Head of caudate nucleus (tissue), 42 donors: ENCODE measurements at places on chromosomes 3 and 15.

DNA sequence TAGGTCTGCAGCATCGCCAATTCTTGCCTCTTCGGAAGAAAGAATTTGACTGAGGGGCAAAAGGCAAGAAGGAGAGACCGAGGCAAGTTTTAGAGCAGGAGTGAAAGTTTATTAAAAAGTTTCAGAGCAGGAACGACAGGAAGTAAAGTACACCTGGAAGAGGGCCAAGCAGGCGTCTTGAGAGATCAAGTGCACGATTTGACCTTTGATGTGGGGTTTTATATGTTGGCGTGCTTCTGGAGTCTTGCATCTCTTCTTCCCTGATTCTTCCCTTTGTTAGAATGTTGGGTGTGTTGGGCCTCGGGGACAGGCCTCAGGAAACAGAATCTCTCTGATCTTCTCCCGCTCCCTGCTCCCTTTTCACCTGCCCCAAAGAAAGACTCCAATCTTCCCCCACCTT lies 40.6 kb upstream of the FLNB start:
- DNase-seq: no peak

GRCh38 chr3:133958071-133958805 lies 62.6 kb upstream of the RAB6B start:
- no peak for DNase-seq

- no peak for DNase-seq
These were observed 461.4 kb downstream of the DIPK2A start for GRCh38 chr3:144433006-144433405.

GRCh38 chr15:55694652-55695150 lies 48.3 kb downstream of the PRTG start:
- DNase-seq: no peak

DNA sequence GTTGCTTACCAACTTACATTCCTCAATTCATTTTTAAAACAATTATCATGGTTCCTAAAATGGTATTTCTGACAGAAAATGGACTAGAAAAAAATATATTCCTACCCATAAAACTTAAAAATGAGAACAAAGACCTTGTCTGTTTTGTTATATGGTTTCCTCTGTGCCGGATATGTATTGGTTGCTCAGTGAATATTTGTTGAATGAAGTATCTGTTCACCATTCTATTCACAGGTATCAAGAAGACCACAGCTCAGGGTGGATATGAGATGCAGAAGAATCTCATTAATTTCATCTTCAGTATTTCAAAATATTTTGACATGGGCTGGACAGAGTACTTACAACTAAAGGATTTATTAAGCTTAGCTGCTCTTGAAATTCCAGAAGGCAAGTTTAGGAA lies 58.1 kb downstream of the TUSC7 start:
- no peak for DNase-seq

DNA sequence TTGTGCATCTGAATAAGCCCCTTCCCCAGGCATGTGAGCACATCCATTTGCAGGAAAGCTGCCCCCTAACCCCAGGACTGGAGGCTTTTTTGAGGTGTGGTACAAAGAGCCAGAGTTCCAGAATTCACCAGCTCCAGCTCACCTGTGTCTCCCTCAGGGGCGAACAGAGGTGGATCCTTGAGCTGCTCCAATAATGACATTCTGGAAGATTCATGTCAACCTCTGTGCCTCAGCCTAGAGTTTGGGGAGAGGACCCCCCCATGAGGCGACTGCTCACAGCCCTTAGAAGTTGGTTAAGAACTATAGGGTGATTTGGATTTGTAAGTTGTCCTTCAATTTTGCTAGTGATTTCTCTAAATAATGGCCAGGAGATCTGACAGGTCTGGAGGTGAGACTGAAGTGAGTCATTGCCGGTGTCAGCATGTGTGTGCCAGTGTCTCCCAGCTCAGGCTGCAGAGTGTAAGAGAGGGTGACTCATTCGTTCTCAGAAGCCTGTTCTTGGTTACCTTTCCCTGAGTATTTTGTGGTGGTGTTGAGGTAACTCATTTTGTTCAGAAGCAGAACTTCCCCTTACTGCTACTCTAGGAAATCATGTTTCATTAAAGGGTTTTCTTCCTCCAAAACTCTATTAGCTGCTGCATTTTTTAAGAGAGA lies 136.9 kb upstream of the TOPAZ1 start:
- DNase-seq: peak; percentile 50

DNA sequence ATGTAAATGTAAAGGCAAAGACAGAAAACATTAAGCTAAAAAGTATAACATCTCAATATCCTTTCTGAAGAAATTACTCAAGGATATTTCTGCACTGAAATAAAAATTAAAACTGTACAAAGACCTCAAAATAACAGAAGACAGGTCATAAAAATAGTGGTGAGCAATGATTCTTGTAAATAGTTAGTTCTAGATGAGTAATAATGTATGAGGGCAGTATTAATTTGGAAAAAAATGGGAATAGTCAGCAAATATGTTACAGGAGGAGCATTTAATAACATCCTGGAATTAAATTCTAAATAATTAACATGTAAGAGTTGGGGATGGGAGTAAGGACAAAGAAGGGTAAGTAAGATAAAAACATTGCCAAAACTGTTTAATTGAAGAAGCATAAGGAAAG lies 247.5 kb downstream of the DTWD1 start:
- no peak for DNase-seq

- peak; percentile 60 for DNase-seq
These were observed 747 bp upstream of the ZNF592 start for GRCh38 chr15:84747416-84748273.

DNA sequence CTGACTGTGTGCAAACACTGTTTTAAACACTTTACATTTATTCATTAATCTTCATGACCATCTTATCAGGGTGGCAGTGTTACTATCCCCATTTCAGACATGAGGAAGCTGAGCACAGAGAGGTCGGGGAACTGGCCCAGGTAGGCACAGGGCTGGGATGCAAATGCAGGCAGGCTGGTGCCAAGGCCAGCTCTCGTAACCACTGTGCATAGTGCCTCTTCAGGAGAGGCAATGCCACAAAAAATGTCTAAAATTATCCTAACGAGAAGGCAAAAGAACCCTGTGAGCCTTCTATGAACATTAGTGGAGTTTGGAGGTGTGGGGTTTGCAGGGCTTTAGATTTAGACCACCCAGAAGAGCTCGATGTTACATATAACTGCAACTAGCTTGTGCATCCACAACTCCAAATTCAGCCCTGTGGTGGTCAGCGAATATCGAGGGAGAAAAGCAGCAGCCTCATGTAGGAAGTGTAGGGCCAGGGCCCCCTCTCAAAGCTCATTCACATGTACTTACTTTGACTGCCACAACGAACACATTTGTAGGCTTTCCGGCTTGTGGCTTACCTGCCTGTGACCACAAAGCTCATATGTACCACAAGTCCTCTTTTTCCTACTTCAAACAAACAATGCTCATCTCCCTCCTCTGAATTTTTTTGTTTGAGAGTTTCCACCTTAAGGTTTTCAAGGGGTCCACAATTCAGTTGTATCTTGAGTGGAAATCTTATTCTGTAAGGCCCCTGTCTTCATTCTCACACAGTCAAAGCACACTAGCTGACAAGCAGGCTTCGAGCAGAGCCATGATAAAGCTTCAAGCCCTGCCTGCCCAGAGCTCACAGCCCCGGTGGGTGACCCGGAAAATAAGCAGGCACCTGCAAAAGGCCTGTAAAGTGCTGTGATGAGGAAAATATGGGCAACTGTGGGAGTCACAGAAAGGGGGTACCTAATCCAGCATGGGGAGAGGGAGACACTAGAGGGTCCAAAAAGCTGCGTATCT lies 722.9 kb upstream of the CFAP20DC start:
- DNase-seq: no peak

GRCh38 chr3:63400246-63400860 lies 122.2 kb downstream of the SYNPR start:
- DNase-seq: no peak

- DNase-seq: peak; percentile 48
These were observed 644 bp downstream of the ZNF609 start for GRCh38 chr15:64460724-64461720.

DNA sequence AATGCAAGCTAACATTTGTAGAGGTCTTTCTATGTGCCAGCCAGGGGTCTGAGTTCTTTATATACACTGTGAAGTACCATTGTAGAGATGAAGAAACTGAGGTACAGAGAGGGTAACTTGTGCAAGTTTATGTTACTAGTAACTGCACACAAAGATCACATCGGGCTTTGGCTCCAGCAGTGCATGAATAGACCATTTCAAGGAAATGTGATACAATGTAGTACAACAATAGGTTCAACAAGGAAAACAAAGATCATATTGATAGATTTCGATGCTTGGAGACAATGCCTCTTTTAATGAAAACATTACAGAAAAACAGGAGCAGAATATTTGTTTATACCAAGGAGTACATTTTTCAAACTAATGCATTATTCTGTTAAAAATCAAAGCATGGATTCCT lies 115.3 kb downstream of the POLR2M start:
- DNase-seq: peak; percentile 18

GRCh38 chr15:41018534-41018933 lies 65.3 kb downstream of the CHAC1 start:
- no peak for DNase-seq

DNA sequence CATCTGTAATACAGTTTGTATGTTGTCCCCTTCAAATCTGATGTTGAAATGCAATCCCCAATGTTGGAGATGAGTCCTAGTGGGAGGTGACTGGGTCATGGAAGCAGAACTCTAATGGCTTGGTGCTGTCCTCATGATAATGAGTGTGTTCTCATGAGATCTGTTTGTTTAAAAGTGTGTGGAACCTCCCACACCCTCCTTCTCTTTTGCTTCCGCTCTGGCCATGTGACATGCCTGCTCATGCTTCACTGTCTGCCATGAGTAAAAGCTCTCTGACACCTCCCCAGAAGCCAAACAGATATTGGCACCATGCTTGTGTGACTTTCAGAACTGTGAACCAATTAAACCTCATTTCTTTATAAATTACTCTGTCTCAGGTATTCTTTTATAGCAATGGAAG lies 794.0 kb upstream of the CFAP20DC start:
- no peak for DNase-seq

GRCh38 chr15:56837273-56837672 lies 81.2 kb upstream of the TCF12 start:
- DNase-seq: no peak

- DNase-seq: no peak
These were observed 425.3 kb upstream of the MDFIC2 start for GRCh38 chr3:70737666-70738290.
